ENCODE measurements at places on chromosomes 5 and 9.
A peak's percentile ranks its signal among the peaks of the same experiment; 100 is the strongest.

GRCh38 chr5:94856257-94856800, 237.9 kb downstream of the SLF1 start:
- DNase-seq, result no peak

DNA sequence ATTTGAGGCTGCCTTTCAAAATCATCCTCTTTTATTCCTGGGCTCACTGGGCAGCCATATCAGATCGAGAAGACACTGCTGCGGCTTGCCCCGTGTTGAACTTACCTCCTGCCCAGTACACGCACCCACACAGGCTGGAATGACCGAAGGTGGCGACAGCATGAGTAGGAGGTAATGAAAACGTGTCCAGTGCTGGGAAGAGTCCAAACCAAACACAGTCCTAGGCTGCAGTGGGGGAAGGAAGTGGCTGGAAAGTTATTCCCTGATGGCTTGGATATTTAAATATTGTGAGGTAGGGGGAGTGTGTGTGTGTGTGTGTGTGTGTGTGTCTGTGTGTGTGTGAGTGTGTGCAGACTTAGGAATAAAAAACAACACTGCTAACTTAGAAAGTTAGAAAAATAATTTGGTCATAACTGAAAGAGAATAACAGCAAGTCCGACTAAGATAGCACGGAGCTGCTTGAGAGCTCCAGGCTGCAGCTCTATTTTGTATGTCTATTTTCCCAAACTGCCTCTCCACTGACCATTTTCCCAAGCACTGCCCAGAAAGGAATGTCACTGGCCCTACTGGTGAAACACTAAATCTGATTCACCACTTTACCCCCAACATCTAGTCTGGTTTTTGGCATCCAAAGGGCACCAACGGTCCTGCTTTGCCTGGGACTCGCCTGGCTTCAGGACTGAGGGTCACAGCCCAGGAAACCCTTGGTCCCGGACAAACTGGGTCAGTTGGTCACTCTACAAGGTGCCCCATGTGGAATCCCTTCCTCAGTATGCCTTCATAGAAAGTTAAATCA, 41.2 kb downstream of the ANKH start:
- DNase-seq, result no peak

DNA sequence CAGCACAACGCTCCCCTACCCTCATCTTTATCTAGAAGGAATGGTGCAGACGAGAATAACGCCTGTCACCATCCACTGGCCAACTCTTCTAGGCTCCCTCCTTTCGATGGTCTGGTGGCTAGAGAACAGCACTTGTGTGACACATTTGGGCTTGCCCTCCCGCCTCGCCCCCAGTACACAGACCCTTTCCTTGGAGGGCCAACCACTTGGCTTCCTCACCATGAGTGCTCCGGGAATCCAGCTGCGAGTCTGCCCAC, 1.4 kb downstream of the GNAQ start:
- no peak for DNase-seq

DNA sequence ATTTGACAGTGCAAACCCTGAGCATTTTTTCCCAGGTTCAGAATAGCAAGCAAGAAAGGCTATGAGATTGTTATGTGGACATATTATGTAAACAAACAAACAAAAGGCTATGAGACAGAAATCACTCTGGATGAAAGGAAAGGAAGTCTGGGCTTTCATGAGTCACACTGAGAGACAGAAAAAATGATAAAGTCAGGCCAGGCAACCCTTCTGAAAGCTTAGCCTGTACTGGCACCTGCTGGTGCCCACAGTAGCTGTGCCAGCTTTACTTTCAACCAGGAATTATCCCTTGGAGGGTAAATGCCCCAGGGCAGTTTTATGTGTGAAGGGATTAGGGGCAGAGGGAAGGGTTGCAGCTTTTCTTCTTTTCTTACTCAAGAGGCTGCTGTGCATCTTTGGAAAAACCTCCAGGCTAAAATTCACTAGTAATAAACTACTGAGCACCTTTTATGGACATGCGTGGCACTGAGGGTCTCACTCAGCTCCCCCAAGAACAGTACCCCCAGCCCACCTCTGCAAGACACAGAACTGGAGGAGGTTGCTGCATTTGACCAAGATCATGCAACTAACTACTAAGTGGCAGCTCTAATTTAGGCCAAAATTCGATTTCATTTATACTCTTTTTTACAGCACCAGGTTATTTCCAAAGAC, 41.7 kb downstream of the ACTL7B start:
- peak; percentile 39 for DNase-seq

DNA sequence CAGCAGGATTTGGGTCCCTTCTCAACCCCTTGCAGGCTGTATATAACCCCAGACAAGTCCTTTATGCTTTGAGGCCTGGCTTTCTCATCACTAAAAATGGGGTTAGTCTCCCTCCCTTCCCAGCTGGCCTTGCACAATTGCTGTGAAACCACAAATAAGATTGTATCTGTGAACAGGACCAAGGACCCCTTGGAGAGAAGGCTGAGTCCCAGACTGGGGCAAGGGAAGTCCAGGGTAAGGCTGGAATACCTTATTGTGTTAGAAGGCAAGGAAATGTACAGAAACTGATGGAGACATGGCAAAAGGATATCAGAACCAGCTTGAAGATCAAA, 11.4 kb downstream of the MACROH2A1 start:
- DNase-seq, result no peak

Data from brain (organoid and tissue), 16 donors.